ENCODE measurements at places on chromosomes 3 and 15. TPM values are rescaled to one million over a fixed set of nuclear protein-coding genes. Genes with fewer than 3 reads are reported as not detected.

KLHL40 gene
- total RNA-seq = 0.17 TPM

BSN gene
- 1.7 TPM for total RNA-seq

MESP1 gene
- total RNA-seq = 0.50 TPM

TNFAIP8L3 gene
- total RNA-seq = 13.4 TPM

BLOC1S6 gene
- 56.0 TPM for total RNA-seq

POPDC2 gene
- 92.6 TPM for total RNA-seq

MYO5A gene
- total RNA-seq = 31.2 TPM

CD200 gene
- 7.9 TPM for total RNA-seq

SAXO2 gene
- total RNA-seq = 0.39 TPM

NR2E3 gene
- total RNA-seq = not detected

UCN2 gene
- total RNA-seq = not detected

DNA sequence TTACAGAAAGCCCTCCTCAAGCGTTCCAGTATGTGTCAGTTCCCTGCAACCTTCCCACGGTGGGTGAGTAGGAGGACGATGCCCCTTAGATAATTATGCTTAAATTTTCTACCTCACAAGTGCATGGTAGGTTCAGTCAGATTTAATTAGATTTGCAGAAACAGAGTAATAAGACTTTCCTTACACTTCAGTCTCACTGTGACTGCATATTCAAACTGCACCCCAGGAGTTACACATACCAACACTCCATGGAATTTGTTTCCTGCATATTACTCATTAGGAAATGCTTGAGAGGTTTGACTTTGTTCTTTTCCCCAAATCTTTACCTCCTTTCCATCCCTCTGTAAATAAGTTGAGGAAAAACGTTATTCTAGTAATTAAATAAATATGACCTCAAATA is 108.8 kb downstream of the ARRDC4 start:
- no peak for DNase-seq

- DNase-seq = no peak
These were observed 20.8 kb downstream of the NFKBIZ start for GRCh38 chr3:101870138-101870537.

GRCh38 chr3:157081626-157082210 is 78.2 kb downstream of the CCNL1 start:
- peak; percentile 95 for DNase-seq

GRCh38 chr3:30073622-30074021 is 532.8 kb upstream of the TGFBR2 start:
- no peak for DNase-seq

GRCh38 chr3:38713121-38713520 is 63.6 kb upstream of the SCN5A start:
- DNase-seq = no peak

- peak; percentile 50 for DNase-seq
These were observed 56.0 kb upstream of the DYNC1LI1 start for GRCh38 chr3:32626631-32627030.

- no peak for DNase-seq
These were observed 71.5 kb downstream of the GSK3B start for GRCh38 chr3:120022729-120023128.

DNA sequence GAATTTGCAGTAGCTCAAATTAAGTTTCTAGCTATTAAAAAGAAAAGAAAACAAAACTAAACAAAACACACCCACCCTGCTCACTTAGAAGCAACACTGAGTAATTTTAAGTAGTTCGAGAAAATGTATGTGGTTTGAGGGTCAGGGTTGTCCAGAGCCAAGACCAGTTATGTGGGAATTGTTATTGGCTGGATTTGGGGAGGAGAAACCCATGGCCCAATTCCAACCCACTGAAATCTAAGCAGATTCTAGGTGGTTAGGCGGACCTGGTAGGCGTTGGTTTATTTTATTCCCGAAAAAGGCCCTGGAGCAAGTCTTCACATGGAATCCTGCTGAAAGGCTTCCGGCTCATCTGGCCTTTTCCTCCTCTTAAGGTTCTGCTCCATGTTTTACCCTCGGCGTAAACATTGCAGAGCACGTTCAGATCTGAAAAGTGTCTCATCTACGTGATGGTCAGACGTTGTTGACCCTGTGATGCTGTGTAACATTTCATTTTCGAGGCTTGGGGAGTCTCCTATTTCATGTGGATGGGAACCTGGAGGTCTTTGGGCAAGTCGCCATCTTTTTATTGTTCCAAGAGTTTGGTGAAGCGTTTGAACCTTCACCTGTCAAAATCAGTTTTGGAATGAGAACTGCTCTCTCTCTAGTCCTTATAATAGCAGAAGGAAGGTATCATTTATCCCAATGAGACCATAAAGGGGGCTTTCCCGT is 64.0 kb downstream of the FLNB start:
- no peak for DNase-seq

- no peak for DNase-seq
These were observed 22.9 kb upstream of the ARIH1 start for GRCh38 chr15:72451224-72451623.

GRCh38 chr3:148629006-148629405 is 68.7 kb upstream of the AGTR1 start:
- DNase-seq = no peak

GRCh38 chr15:84715441-84716035 is 401 bp downstream of the SEC11A start:
- DNase-seq = no peak

DNA sequence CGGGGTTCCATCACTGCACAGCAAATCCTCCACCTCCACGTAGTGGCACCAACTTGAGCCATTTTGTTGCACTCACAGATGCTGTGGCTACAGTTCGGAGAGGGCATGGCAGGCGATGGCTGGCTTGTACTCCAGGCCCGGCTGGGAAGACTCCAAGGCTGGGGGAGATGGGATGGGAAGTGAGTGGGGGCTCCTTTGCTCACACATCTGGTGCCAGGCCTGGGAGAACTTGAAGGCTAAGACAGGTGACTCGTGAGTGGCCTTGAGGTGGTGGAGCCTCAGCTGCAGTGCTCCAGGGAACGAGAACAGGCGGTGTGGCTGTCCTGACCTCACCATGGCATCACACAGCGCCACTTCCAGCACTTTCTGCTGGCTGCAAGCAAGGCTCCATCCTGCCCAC is 87.9 kb downstream of the PLXNA1 start:
- no peak for DNase-seq

GRCh38 chr3:60238550-60238949 is 1012.7 kb downstream of the FHIT start:
- no peak for DNase-seq

GRCh38 chr3:197592361-197593045 is 36.7 kb upstream of the BDH1 start:
- DNase-seq = no peak

GRCh38 chr3:81300324-81300927 is 461.0 kb downstream of the GBE1 start:
- DNase-seq = no peak

DNA sequence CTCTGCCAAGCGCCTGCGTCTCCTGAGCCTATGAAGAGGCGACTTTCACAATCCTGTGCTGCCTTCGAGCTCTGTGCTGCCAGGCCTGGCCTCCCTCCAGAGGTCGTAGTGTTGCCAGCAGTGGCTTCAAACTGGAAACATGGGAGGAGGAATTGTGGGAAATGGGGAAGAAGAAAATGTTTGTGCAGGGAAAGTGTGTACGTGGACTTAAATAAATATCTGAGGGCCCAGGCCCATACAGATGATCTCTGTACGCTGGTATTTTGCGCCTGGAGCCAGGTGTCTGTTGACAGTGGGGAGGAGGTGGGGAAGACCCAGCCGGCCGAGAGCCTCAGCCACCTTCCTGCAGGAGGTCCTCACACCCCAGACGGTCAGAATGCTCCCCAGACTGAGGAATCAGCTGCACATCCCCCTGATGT is 44.6 kb downstream of the ZBTB38 start:
- DNase-seq = peak; percentile 97

- DNase-seq = no peak
These were observed 149.3 kb upstream of the CBLB start for GRCh38 chr3:106018102-106018501.

DNA sequence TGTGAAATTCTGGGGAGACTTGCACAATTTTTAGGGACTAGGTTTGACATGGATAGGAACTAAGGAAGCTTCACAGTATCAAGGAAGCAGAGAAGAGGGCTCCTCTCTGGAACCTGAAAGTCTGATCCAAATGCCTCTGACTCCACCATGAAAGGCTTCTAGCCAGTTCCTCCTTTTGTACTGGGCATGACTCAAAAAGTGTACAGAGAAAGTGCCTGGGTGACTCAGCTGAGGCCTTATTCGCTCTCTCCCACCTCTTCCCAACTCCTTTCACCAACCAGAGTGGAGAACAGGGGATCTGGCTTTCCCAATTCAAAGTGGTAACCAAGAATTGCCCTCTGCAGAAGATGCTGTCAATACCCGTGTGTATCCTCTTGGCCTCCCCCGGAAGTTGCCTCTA is 342.9 kb upstream of the PROK2 start:
- no peak for DNase-seq

- no peak for DNase-seq
These were observed 48.5 kb upstream of the TRPM1 start for GRCh38 chr15:31149987-31150386.

DNA sequence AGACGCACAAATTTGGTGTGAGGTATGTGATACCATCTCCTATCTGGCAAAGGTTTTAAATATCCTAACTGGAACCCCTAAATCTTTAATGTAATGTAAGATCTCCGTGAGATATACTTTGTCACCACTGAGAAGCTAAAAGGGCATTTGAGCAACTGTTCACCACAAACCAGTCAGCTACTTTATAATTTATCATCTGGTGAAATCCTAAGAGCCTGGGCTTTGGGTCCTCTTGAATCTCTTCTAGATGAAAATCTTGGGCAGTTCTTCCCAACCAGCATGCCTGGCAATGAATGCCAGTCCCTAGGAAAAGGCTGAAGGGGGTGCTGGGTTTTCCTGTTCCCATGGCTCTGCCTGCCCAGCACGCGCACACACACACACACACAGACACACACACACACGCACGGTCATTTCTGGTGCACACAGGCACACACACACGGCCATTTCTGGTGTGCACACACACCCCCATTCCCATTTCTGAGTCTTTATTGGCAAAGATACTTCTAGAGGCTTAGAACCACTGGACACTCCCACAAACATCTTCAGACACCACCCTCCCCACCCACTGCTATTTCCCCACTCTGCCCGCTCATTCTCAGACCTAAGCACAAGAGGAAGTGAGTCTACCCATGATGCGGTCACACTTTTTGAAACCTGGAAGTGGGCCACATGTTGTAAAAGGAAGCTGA is 72.6 kb downstream of the MYO1E start:
- DNase-seq = no peak

DNA sequence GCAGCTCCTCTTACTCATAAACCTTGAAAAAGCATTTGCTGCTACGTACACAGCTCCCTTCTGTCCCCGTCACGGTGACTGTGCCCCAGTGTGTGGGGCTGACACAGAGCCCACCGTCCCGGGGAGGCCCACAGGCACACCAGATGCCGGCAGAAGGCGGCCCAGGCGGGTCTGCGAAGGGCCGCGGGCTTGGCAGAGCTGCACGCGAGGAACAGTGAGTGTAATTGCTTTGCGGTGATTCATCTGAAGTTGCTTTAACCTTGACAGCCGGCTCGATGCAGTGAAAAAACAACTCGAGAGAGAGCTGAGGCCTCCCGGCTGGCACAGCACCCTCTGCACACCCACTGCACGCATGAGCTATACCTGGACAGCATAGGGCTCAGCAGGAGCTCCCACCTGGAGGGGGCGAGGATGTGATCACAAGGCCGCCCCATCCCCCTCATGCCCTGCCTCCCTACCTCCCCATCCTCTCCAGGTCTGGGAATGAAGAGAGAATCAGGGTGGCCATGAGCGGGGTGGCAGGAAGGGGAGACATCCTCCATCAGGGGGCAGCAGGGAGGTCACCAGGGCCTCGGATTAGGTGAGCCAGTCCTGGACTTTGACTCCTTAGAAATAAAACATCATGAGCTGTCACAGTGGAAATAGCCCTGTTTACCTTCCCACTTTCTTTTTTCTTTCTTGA is 172.7 kb downstream of the MEGF11 start:
- no peak for DNase-seq

GRCh38 chr3:170767576-170767941 is 102.4 kb downstream of the RPL22L1 start:
- DNase-seq = no peak

GRCh38 chr3:189517981-189518380 is 113.2 kb upstream of the TP63 start:
- DNase-seq = no peak

- DNase-seq = no peak
These were observed 258.0 kb upstream of the CTDSPL start for GRCh38 chr3:37603722-37604121.

DNA sequence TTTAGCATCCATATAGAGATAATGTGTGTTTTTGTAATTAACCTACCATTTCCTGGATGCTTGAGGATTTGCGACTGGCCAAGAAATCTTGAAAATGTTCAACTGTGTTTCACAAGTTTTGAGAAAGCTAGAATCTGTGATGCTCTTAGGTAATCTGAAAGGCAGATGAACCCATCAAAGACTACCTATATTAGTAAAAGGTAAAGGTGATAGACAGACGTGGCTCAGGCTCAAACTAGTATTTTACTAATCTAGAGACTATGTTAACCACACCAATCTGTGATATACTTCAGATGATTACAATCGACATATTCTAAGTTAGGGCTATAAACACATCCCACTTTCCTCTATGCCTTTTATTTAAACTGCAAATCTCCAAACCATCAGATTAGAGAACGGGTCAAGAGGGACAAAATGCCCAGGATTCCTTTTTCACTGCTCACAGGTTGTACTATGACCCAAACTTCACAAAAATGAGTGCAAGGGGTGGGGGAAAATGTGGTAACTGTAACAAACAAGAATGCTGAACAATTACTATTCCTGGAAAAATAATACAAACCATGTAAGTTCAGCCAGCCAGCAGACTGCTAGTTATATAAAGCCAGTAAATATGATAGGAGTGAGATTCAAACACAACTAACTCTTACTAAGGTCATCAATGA is 295.1 kb downstream of the FOXP1 start:
- DNase-seq = no peak

GRCh38 chr3:130671545-130672312 is 74.9 kb downstream of the PIK3R4 start:
- no peak for DNase-seq

DNA sequence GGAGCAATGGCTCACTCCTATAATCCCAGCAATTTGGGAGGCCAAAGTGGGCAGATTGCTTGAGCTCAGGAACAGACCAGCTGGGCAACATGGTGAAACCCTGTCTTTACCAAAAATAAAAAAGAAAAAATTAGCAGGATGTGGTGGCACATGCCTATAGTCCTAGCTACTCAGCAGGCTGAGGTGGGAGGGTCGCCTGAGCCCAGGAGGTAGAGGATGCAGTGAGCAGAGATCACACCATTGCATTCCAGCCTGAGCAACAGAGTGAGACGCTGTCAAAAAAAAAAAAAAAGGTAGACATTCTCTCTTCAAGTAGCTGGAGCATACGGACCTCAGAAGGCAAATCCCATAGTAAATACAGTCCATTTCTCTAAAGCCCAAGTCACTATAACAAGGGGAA is 7.1 kb upstream of the C3orf80 start:
- DNase-seq = no peak
